ENCODE measurements at places on chromosomes 5 and 9. TPM values are rescaled to one million over a fixed set of nuclear protein-coding genes. Genes with fewer than 3 reads are reported as not detected.
A peak's percentile ranks its signal among the peaks of the same experiment; 100 is the strongest.

GRCh38 chr5:157459715-157460599, at the start of gene NIPAL4:
TSS of gene NIPAL4 (plus strand) at chr5:157460213. CDS start at chr5:157460321, 108 bp downstream.
- peak; percentile 62 for DNase-seq

- DNase-seq: no peak
Observed at GRCh38 chr9:71638627-71639026, 129.7 kb downstream of the CEMIP2 start.

Gene SLC4A9
- 0.96 TPM for total RNA-seq

Gene CAVIN4
- not detected for total RNA-seq

Gene BRD9
- total RNA-seq: 81.2 TPM
